ENCODE measurements at places on chromosomes 4 and X.

- DNase-seq: no peak
Observed at GRCh38 chr4:178808106-178808505, 1365.9 kb upstream of the AGA start.

DNA sequence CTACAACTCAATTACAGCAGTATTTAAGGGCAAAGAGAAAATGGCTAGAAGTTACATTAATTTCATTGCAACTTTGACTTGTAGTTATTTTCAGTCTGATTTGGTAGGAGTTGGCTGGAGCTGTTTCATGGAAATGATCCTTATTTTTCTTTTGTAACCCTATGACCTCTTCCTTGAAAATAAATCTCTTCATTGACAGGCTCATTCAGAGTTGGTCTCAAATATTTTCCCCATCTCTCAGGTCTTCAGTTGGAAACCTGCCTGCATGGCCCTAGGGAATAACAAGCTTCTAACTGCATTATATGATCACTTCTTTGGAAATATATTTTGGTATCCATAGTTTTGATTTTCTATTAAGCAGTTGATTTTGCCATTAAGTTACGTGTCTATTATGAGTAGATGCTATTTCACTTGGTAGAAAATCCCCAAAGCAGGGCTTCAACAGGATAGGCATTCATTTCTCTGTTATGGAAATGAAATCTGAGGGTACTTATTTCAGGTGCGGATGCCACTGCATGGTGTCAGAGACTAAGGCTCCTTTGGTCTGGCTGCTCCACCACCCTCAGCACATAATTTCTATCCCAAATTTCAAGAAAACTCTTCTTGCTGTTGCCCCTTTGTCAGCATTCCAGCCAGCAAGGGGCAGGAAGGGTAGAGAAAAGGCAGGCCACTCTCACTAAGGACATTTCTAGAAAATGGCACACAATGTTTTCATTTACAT is 502.5 kb downstream of the SPRY1 start:
- no peak for DNase-seq

DNA sequence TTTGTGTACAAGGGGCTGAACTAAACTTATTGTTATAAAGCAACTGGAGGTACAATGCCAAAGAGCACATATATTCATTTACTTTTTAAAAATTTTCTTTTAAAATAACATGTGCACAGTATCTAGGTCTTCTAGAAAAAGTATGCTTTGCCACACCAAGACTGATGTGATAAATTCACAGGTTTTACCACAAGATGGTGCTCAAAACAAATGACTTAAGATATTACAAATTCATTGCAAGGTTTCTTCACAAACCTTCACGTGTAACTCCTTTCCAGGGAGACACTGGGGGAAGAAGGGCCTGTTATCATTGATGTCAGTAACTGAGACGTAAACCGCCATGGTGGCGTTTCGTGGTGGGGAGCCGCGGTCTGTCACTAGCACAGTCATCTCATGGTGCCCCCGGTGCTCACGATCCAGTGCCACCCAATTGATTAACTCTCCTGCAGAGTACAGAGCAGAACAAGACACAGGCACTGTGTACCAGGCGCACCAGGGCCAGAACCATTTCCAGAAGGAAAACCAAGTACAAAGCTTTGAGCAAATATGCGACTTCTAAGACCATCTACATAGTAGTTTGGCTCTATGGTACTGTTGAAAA is 162.2 kb downstream of the DCHS2 start:
- DNase-seq: no peak

DNA sequence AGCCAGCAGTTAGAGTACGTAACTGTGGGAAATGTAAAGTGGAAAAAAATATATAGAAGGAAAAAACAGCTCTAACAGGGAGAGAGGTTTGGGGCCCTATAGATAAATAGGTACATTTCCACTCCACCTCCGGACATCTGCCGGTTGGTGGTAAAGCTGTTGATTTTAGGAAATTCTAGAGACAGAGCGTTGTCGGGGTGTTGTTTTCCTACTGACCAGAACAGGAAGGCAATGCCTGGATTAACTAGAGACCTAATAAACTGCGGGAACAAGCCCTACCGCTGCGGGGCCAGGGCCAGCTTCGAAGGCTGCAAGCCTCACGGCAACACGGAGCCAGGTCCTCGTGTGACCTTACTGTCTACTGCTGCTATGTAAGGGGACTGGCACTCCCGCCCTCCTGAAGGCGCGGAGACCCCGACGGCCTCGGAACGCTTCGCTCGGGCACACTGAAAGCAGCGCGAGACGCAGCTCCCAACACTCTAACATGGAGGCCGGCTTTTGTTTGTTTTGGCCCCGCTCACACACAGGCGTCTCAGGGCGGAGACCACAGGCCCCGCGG is 702 bp upstream of the CDKN2AIP start:
- no peak for DNase-seq

DNA sequence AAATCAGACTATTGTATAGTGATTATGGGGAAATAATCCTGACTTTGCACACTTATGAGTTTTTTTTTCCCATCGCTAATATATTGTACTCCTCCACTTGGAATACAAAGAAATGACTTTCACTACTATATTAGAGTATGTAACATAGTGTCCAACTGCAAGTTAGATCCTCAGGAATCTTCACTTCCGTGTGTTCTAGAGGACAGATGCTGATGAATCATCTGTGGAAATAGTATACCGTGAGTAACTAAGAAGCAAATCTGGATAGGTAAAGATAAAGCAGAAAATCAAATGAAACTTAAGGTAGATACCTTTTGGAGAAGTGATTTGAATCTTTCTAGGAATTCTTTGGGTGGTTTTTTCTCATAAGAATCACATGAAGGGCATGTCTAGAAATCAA is 8.3 kb downstream of the IL21 start:
- no peak for DNase-seq
